ENCODE measurements at places on chromosomes 5 and 9.

DNA sequence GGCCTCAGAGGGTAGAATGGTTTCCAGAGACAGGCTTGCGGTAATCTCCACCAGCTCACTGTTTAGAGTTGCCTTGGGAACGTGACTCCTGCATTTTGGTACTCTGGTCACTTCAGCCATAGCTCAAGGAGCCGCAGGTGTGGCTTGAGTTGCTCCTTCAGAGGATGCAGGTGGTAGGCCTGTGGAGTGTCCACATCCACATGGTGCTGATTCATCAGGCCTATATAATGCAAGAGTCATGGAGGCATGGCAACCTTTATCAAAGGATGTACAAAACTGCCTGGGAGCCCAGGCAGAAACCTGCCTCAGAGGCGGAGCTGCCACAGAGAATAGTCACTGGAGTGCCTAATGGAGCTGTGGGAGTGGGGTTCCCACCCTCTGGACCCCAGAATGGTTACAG, 114.2 kb downstream of the ANXA1 start:
- no peak for DNase-seq

DNA sequence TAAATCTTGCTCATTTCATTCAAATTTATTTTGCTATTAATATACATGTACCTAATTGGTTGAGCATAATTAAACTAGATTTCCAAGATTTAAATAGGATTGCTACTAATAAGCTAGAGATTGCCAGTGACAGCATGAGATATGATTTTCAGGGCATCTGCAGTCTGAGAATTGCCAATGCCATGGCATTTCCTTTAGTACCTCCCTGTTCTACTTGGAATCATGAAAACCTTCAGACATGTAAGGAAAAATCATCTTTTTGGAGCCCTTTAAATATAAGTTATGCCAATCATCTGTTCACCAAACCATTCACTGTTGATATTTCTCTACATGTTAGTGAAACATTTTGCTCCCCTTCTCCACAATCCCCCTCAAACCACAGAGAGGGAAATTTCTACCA, 691.4 kb downstream of the DNAH5 start:
- no peak for DNase-seq

GRCh38 chr5:89232139-89232603, 349.2 kb upstream of the MEF2C start:
- DNase-seq, result no peak

DNA sequence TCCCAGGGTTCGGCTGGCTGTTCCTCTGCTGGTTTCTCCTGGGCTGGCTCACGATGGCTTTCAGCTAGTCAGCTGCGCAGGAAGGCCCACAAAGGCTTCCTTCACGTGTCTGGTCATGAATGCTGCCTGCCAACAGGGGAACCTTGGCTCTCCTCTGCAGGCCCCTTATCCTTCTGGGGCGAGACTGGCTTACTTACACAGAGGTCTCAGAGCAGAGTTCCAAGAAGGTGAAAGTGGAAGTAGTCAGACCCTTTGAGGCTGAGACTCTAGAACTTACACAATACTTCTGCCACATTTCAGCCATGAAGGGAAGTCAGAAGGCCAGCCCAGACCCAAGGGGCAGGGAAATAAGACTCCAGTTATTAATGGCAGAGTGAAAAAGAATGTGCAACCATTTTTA, 99.5 kb downstream of the LHFPL2 start:
- DNase-seq, result no peak

DNA sequence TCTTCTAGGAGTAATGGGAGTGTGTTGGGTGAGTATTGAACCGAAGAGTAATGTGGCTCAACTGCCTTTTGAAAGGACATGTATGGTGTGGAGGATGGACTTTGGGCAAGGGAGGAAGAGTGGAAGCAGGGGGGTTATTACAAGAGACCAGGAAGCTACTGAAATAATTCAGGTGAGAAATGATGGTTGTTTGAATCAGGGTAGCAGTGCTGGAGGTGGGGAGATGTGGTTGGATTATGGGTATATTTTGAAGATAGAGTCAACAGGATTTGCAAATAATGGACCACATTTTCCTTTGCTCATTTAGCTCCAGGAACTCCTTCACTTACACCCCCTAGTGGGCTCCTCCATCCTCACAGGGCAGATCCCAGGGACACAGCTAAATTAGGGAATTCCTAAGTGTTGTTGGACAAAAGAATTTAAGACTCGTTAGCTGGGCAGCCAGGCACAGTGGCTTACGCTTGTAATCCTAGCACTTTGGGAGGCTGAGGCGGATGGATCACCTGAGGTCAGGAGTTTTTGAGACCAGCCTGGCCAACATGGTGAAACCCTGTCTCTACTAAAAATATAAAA, 1.2 kb upstream of the SLC4A9 start:
- no peak for DNase-seq

- no peak for DNase-seq
Measured at GRCh38 chr5:58985759-58986158, 402.9 kb downstream of the RAB3C start.

DNA sequence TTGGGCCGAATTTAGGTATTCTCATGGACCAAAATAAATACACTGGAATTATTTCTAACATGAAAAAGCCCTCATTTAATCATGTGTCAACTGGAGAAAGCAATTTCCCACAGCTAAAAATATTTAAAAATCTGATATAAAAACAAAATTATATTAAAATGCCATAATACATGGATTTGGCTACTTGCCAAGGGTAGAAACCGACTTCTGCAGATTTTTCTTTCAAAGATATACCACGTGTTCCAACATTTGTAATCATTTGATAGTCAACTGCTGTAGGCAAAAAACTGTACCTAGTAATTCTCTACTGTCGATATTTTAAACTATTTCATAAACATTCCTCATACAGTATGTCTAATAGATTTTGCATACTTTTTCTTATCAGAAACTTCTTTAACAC, 237.6 kb downstream of the FBXL17 start:
- no peak for DNase-seq

DNA sequence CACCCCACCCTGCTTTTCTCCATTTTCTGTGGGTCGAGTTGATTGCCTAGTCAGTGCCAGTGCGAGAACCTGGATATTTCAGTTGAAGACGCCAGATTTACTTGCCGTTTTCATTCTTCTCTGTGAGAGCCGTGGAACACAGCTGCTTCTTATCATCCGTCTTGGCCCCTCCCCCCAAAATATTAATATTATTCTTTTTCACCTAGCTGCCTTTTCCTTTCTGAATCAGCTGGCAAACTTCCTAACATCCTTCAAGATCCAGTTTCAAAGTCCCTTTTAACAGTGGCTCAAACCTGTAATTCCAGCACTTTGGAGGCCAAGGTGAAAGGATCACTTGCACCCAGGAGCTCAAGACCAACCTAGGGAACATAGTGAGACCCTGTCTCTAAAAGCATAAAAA, 117.1 kb upstream of the RASA1 start:
- DNase-seq, result no peak

DNA sequence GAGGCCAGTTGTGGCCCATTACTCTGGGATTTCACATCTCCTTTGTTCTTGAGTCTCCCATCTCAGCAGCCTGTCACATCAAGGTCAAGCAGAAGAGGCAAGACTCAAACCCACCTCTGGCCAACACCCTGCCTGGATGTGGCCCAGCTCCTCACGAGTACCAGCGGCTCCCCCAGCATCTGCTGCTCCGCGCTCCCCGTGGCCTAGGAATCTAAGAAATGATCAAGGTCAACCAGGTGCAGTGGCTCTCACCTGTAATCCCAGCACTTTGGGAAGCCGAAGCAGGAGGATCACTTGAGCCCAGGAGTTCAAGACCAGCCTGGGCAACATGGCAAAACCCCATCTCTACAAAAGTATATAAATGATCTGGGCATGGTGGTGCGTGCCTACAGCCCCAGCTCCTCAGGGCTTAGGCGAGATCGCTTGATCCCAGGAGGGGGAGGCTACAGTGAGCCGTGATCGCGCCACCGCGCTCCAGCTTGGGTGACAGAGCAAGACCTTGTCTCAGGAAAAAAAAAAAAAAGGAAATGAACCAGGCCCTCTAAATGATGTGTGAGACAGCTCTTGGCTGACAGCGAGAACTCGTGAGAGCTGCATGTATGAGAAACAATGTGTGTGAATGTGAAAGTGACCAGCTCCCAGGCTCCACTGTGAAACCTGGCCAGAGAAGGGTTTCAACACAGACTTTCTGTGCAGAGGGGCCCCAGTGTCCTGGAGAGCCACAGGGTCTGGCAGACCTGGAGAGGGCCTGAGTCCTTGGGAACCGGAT, 61.6 kb upstream of the ANGPTL2 start:
- no peak for DNase-seq

- DNase-seq, result no peak
Measured at GRCh38 chr5:34005211-34005610, 2.6 kb downstream of the AMACR start.

DNA sequence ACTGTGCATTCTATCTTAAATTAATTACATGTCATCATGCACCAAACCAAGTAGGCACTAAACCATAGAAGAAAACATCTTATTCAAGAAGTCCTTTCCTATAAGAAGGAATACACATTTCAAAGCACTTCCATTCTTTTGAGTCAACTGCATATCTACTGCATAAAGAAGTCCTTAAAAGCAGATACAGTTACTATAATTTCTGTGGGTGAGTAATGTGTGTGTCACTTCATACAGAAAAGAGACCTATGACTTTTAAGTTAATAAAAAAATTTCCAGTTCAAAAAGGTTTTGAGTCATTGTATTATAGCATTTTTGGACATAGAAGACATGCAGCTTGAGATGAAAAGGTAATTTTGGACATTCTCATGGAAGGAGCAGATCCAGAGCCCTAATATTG, 125.0 kb downstream of the DTWD2 start:
- no peak for DNase-seq

DNA sequence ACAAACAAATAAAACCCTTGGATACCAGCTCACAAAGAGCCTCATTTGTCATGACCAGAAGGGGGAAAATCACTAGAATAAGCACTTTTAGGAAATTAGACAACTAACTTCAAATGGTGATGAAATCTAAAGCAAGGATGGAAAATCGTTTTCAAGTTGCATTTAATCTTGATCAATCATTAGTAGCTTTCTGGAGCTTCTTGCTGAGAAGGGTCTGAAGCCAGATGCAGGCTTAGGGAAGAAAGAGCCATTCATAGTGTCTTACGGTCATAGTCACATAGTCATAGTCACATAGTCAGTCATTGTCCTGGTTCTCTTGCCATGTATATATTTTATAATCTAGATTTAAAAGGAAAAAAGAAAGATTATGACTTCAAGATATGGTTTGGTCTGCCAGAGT, 610.5 kb downstream of the ACTL7B start:
- no peak for DNase-seq

DNA sequence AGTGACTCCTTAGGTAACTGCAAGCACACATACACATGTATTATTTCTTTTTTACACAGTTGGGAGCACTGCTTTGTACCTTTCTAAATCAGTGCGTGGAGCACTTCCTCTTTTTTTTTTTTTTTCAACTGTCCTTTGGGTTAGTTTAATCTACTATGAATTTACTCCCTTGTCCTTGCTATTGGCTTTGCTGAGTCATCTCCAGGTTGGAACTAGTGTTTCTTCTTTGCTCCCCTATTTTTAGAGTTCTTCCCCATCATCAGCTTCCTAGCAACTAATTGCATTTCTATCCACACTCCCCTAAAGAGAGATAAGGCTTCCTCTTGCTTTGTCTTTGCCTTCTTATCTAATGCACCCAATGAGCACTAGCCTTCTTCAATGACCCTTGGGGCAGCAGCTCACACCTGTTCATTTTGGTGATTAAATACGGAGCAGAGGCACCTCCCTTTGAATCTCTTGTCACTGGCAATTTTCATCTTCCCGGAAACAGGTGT, 24.3 kb downstream of the S100Z start:
- no peak for DNase-seq

DNA sequence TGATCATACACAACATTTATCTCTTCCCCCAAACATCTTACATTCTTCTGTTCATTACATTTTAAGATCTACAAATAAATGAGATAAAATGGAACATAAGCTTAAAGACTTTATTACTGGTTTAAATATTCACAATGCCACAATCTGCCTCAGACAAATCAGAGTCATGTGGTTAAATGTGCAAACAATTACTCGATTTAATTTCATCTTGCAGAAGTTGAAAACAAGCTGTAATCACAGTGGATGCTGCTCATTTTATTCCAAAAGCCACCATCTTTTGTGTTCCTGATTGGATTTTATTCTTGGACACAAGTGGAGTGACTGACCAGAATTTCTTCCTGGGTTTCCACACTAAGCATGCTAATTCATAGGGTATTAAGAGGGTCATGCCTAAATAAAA, 33.2 kb downstream of the SPOCK1 start:
- no peak for DNase-seq

DNA sequence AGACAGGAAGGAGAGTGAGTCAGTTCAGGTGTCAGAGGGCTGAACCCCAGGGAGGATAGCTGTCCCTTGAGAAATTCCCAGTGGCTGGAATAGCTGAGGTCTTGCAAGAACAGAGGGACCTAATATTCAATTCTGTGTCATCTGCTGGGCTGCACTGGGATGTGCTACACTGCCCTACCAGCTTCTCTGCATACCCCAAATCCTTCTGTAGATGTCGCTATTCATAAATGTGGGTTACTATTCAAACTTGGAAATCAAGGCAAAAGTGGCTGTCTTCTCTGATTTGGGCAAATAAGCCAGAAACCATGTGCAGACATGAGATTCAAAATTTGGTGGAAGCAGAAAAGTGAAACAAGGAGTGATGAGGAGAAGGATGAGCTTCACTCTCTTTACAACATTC, 16.3 kb downstream of the TNFSF8 start:
- DNase-seq, result no peak

DNA sequence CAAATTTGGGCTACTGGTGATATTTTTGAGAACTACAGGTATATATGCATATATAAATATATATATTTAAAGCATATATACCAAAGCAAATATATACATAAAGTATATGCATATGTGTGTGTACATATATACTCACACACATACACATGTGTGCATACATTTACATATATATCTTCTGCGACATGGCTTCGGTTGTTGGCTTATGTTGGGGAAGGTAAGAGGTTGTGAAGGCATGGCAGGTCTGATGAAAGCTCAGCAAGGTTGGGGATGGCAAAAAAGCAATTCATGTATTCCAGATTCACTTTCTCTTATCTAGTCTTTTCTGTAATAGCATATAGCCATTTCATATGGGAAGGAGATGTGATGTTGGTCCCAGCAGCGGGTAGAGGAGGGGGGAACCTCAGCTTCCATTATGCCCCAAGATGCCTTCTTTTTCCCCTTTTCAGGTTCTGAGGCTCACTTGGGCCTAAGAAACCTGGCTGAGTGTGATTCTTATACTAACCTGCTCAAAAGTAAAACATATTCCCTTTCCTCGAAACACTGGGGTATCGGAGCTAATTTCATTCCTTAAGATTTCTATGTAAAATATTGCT, 201.7 kb downstream of the MEF2C start:
- no peak for DNase-seq

DNA sequence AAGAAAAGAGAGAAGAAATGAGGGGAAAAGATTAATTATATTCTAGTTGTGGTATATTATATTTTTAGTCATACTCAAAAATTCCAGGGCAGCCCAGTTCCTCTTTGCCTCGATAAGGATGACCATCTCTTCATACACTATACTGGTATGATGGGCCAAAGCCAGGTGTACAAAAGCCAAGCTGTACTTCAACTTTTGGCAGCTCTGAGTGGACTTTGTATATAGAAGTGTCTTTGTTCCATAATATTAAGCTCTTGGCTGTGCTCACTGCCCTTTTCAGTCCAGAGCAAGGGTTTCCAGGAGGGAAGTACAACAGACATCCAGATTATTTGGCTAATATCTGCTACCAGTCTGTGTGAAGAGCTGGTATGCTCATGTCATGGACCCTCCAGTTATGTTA, 934.3 kb upstream of the CDH10 start:
- no peak for DNase-seq
